ENCODE measurements at places on chromosomes 2 and 18. TPM values are rescaled to one million over a fixed set of nuclear protein-coding genes. Genes with fewer than 3 reads are reported as not detected.
A peak's percentile ranks its signal among the peaks of the same experiment; 100 is the strongest.

DNA sequence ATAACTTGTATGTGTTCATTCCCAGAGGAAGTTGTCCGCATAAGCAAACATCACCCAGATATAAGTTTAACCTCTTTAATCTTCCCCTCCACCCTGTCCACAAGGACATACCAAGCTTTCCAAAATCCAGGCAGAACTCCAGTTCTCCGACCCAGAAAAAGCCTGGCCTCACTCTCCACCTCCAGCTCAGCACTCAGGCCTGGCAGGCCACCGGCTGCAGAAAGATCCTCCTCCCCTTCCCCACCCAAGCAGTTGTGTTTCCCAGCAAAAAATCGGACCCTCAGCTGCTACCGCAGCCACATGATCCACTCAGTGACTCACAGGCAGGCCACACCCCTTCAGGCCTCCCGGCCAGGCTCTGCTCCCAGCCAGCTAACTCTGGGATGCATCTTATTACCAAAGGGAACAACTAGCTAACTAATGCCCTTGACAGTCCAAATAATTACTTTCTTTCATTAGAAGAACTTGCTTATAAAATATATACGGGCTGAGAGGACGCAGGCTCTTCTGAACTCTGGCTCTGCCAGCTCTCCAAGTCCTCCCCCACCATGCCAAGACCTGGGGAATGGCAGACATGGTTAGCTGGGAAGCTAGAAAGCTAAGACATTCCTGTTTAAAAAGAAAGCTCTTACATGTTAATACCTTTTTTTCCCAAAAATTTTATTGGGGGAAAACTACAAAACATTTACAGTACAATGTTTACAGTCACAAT, 4.5 kb downstream of the ZFP36L2 start:
- no peak for DNase-seq

- no peak for DNase-seq
These were observed 1.1 kb upstream of the GAL3ST2 start for GRCh38 chr2:241775223-241776177.

DNA sequence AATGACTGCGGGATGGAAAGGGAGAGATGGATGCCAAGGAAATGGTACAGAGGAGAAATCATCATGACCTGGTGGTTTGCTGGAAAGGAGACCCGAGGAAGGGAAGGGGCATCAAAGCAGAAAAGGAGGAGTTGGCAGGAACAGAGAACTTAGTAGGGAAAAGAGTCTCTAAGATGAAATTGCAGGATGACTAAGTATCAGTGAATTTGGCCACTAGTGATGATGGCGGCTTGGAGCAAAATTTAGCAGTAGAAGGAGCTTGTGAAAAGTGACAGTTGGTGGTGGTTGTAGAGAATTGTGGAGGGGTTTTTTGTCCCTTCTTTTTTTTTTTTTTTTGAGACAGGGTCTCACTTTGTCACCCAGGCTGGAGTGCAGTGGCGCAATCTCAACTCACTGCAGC, 10.1 kb downstream of the METAP1D start:
- DNase-seq = no peak

The CARF gene
- 2.4 TPM for total RNA-seq

DNA sequence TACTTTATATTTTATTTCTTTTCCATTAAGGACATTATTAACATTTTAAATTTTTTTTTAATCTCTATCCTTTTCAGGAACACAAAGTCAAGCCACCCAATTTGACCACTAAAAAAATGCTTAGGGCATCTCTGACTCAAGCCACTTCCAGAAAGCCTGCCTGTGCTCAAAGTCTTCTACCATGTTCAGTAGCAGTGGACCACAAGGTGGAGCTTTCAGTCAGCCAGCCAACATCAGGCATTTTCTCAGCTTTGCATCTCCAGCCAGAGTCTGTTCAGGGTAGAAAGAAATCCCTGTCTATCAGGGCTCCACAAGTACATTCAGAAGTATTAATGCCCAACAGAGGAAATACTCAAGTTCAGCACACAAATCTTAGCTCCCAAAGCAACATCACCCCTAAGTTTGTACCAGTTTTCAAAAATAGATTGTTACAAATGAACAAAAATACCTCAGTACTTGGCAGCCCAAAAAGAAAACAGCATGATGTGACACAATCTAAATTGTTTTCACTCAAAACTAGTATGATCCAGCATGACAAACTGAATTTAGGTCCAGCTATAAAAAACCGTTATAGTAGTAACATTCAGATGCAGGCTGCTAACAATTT, 37.6 kb downstream of the C18orf63 start:
- peak; percentile 59 for DNase-seq

DNA sequence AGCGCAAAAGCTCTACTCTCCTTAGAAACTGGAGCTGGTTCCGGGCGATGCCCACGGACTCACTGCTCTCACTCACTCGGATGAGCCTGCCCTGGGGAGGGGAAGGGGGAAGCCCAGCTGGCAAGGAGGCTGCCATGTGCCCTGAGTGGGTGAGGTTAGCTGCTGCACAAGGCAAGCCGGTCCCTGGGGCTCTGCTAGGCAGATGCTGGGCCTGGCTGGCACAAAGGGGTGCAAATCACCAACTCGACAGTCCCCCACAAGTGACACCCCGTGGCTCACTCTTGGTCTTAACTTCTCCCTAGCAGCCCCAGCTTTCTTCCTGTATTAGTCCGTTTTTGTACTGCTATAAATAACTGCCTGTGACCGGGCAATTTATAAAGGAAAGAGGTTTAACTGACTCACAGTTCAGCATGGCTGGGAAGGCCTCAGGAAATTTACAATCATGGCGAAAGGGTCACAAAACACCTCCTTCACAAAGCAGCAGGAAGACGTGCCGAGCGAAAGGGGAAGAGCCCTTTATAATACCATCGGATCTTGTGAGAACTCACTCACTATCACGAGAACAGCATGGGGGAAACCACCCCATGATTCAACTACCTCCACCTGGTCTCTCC, 33.2 kb downstream of the ADCY3 start:
- DNase-seq = no peak

DNA sequence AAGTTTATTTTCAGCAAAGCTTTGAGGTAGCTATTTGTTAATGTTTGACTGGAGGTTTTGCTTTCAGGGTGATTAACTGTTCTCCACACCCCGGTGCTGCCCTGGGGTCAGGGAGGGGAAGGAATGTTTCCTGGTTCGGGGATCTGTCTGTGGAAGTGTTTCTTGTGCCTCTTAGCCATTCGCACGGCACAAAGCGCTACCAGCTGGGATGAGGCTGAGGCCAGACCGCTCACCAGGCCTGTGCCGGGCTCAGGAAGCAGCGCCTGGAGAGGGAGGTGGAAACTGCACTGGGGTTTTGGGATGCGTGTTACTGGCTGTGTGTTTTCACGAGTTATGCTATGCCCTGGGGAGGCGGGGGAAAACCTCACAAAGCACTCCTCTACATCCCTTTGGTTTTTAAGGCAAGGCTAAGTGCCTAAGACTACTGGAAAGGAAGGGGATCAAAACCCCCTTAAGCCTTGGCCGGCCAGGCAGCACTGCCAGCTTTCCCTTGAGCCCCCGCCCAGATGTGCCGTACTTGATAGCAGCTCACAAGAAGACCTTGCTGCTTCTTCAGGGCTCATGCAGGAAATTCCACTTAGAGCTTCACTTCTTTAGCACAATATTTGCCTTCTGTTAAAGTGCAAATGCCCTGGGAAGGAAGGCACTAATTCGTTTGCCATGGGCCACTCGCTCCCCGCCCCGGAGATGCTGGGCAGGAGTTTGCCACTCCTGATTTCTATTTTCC, 65.7 kb upstream of the CNGA3 start:
- DNase-seq = peak; percentile 10

DNA sequence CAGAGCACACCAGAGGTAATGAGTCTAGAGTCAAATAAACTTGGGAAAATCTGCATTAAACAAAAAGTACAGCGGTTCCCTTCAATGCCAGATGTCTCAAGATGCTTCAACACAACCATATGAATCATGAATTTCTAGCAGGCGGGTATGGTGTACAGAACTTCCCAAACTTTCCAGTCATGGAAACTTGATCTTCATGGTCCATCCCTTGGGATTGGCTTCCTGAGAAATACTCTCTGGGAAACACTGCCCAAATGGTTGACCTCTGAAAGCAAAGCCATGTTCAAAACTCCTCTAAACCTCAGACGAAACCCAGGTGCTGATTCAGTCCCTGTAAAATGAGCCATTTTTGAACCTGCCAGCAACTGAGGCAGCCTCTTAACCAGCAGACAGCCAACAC, 16.4 kb upstream of the TMEM247 start:
- no peak for DNase-seq

The ABCG8 gene
- total RNA-seq = not detected

GRCh38 chr2:64711252-64711800, 57.6 kb upstream of the SERTAD2 start:
- no peak for DNase-seq

The NPAS2 gene
- total RNA-seq = 14.6 TPM

GRCh38 chr2:60092781-60093180, 460.7 kb downstream of the BCL11A start:
- DNase-seq = no peak

The RPRD1A gene
- 57.1 TPM for total RNA-seq

The DSG3 gene
- 73.1 TPM for total RNA-seq

DNA sequence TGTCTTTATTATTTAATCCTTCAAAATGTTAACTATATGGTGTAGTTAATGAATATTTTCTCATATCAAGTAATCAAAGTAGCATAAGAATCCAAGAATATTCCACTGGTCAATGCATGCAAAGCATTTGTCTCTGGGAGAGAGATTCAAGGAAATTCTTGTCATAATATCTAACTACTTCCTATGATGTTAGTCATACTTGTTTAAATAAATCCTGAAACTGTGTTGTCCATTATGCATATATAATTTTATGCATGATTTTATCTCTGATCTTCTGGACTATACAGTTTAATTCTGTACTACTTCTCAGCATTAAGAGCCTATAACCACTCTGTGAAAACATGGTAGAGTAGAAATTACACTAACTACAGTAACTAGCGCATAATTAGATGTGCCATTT, 388.3 kb downstream of the NR4A2 start:
- DNase-seq = no peak

DNA sequence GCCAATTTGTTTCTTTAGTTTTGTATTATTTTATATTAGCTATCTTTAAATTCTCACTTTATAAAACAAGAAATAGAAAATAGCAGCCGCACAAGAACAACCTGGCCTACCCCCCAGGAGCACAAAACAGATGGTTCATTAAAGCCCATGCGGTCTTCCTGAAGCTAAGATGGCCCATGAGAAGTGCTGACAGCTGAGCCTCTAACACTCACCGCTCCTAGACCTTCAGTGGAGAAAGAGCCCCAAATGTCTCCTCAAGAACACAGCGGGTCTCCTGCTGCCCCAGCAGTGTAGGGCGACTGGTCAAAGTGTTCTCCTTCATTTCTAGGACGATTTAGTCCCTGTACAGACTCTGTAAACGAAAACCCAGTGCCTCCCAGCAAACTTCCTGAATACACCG, 45.1 kb downstream of the LPIN2 start:
- no peak for DNase-seq

The QPCT gene
- total RNA-seq = 6.6 TPM

- no peak for DNase-seq
These were observed 70.1 kb upstream of the ASB18 start for GRCh38 chr2:236334122-236334876.

GRCh38 chr18:75097491-75098225, 111.3 kb downstream of the PTGR3 start:
- DNase-seq = no peak

- DNase-seq = peak; percentile 61
These were observed 569 bp downstream of the PDK1 start for GRCh38 chr2:172556284-172557033.

DNA sequence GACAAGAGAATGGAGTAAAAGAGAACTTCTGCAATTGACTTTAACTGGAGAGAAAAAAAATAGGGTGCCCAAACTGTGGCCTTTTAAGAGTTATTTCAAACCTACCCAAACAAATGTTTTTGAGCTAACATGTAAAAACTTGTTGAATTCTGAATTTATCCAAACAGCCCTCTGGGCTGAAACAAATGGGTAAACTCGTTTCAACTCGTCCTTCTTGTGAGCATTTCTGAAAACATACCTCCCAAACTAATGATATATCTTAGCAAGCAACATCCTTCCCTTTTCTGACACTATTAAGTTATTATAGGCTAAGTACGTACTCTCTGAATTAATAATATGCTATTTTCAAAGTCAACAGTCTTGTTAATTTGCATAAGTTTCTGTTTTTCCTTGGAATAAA, 793.0 kb upstream of the ACVR2A start:
- peak; percentile 46 for DNase-seq

GRCh38 chr2:37630301-37630700, 41.1 kb downstream of the CDC42EP3 start:
- no peak for DNase-seq

DNA sequence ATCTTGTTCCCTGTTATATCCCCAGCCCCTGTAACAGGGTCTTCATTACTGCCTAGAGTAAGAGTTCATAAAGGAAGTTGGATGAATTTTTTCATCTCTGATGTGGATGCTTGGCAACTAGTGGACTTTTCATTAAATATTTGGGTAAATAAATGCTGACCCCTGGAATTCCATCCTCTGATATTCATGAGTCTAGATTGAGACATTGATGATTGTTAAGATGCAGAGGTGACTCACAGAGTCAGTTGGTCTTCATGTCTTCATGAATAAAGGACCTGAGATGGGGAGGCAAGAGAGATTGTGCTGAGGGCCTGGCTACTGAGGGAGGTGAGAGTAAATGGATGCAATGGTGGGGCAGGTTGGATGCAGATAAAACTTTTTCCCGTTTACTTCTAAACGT, 132.7 kb upstream of the NT5C1B start:
- no peak for DNase-seq

DNA sequence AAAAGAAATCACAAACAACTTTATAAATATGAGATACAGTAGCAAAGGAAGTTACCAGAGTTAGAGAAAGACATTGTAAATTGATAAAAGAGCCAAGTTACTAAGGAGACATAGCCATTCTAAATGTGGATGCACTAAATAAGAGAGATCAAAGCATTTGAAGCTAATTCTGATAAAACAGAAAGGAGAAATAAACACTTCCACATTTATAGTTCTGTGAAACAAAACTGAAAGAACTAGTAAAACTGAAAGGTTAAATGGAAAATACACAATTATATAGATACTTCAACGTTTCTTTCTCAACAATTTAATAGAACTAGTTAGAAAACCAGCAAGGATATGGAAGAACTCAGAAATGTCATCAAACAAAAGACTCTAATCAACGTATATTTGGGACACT, 309.0 kb upstream of the CDH2 start:
- DNase-seq = no peak

DNA sequence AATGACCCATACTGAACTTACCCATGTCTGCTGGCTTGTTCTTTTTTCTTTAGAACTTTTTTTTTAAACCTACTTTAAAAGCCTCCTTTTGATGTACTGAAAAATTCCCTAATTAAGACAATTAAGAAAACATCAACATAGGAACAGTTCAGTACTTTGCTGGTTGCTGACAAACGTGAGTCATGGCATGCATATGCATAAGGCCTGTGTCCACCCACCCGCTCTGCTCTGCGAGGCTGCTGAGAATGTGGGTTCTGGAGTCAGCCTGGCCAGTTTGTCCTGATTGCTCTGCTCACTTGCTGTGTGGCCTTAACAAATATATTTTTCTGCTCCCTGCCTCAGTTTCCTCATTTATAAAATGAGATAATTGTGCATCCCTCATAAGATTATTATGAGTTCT, 27.3 kb downstream of the LAMA3 start:
- peak; percentile 59 for DNase-seq

The WDR75 gene
- total RNA-seq = 49.6 TPM

The PLEK gene
- not detected for total RNA-seq

Measured in foreskin keratinocyte (primary cell).